EH (cell line): ENCODE measurements at places on chromosomes 2 and 18.

DNA sequence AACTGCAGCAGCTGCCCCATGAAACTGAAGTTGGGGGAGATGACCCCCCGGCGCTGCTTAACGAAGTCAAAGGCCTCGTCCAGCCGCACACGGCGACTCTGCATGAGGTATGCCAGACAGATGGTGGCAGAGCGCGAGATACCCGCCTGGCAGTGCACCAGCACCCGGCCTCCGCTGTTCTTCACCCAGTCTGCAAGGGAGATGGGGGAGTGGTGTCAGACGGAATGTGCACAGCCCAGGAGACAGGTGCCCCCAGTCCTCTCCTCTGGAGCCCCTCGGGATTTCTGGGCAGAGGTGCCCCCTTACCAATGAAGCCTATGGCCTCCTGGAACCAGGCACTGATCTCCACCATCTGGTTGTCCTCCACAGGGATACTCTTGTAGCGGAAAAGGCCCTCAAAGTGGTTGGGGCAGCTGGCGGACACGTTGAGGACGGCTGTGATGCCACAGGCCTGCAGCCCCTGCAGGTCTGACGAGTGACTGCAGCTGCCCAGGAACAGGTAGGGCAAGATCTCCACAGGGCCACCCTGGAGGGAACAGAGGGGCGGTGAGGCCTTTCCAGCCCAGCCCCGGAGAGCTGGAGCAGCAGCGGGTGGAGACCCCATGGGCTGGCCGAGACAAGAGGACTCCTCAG, 1.3 kb downstream of the DUSP2 start:
- no peak for DNase-seq

DNA sequence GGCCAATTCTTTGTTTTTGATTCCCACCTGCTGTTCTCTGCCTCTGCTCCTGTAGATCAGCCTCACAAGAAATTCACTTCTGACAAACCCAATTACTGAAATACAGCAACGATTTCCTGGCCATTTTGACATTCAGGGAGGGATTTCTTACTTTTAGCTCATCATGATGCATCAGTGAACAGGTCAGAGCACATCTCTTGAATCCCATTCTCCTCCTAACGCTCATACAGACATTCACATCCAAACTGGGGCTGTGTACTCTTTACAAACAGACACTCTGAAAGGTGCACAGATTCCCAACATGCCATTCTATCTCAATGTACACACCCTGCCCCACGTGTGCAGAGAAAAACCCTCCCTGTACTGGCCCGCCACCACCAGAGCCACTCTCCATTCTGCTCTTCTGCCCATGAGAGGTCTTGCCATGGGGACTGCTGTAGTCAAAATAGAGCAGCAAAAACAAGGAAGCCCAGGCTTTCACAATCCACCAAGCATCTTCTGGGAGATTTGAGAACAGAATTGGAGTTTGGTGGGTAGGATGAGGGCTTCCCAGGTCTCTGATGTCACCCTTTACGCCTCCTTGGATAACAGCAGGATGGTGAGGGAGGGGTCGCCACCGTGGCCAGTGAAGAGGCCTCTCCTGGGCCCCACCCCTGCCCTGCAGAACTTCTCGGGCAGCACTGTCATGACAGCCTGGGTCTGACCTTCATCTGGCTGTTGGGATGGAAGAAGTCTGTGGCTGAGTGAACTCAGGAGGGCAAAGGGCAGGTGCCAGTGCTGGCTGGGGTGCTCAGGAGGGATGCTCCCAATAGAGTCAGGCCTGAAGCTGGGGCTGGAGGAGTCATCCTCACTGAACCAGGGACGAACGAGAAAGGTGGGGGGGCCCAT, 41.9 kb upstream of the ZFP36L2 start:
- DNase-seq = no peak

- DNase-seq = no peak
Observed at GRCh38 chr2:202669841-202670240, 35.1 kb downstream of the FAM117B start.

GRCh38 chr2:47783486-47784351, 774 bp downstream of the MSH6 start:
- DNase-seq = peak; percentile 64

- no peak for DNase-seq
Observed at GRCh38 chr2:176967911-176968450, 244.6 kb upstream of the HNRNPA3 start.

- no peak for DNase-seq
Observed at GRCh38 chr2:136130511-136130910, 12.6 kb upstream of the CXCR4 start.

GRCh38 chr2:200443916-200444315, 66.0 kb downstream of the KCTD18 start:
- DNase-seq = no peak

DNA sequence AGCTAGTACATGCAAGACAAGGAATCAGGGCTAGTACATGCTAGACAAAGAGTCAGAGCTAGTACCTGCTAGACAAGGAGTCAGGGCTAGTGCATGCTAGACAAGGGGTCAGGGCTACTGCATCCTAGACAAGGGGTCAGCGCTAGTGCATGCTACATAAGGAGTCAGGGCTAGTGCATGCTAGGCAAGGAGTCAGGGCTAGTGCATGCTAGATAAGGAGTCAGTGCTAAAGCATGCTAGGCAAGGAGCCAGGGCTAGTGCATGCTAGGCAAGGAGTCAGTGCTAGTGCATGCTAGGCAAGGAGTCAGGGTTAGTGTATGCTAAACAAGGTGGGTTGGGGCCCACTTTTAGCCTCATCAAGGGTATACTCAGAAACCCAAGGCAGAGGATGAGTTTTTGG, 90.1 kb upstream of the FAM136A start:
- DNase-seq = peak; percentile 35

DNA sequence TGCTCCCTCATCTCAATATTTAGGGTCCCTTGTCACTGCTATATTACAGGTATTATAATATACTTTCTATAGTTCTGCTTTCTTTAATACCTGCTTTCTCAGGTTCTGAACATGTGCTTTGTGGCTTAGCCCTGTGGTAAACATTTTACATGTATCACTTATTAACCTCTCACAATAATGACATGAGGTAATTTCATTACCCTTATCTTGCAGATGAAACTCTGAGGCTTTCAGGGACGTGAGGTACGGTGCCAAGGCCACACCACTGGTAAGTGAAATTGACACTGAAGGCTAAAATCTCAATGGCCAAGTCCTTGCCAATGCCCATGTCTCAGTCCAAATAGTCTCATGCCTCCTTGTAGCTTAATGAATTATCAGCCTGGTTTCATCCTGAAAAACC, 21.7 kb downstream of the LINC00305 start:
- no peak for DNase-seq

DNA sequence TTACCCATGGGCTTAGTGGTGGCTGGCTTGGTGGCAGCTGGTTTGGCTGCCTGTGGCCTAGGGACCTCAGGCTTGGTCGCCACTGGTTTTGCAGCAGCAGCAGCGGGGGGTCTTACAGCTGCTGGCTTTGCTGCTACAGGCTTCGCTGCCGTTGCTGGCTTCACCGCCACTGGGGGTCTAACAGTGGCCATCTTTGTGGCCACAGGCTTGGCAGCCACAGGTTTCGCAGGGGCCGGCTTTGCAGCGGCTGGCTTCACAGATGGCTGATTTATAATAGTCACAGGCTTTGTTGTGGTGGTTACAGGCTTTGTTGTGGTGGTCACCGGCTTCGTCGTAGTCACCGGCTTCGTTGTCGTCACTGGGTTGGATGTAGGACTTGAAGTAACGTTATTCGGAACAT, 77.8 kb downstream of the COL6A3 start:
- DNase-seq = no peak

GRCh38 chr18:23250893-23251656, 115.8 kb downstream of the CABLES1 start:
- DNase-seq = no peak

DNA sequence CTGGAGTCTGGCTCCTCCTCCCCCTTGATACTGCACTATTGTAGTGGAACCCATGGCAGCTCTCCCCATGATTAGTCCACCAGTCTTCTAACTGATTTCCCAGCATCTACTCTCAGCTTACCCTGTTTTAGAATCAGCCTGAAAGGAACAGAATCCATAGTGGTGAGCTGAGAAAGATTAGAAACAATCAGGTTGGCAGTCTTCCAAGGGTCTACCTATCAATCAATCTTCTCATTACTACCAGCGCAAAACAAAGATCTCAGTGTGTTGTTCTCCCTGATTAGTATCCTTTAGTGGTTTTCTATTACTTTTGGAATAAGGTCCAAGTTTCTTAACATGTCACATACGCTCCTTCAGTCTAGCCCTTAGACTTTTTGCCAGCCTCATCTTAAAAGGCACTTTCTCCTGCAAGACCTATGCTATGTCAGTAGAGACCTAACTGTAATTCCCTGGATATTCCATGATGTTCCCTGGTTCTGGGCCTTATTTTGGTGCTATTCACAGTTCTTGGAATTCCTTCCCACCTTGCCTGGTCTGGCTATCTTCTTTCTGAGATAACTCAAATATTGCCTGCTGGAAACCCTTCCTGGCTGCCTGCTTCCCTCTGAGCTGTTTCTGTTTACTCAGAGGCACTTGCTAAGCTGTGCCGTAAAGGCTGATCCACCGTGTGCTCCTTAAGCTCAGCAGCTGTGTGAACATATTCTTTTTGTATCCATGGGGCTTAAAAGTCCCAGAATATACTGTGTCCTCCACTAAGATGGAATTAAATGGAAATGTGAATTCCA, 32.6 kb downstream of the LAMA3 start:
- DNase-seq = peak; percentile 56

GRCh38 chr2:161576421-161576820, 47.8 kb upstream of the SLC4A10 start:
- peak; percentile 7 for DNase-seq

GRCh38 chr2:187774551-187775071, 220.4 kb upstream of the TFPI start:
- peak; percentile 82 for DNase-seq

GRCh38 chr18:2114765-2115164, 456.5 kb downstream of the METTL4 start:
- no peak for DNase-seq

DNA sequence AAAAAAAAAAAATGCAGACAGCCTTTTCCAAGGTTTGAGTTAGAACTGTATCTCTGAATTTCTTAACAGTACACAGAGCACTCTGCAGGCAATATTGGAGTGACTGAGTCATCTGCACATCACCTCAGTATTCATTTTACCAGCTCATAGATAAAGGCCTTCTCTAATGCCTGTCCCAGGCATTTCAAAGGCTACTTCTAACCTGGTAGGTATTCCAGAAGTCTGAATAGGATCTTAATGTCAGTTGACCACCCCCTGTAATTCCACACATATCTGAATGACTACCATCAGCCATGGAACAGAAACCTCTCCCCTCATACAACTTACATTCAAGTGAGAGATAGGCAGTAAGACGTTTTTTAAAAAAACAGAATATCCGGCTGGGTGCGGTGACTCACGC, 9.0 kb downstream of the METTL21A start:
- DNase-seq = peak; percentile 53

GRCh38 chr2:98518101-98518500, 73.4 kb downstream of the INPP4A start:
- DNase-seq = peak; percentile 19

- no peak for DNase-seq
Observed at GRCh38 chr2:233990261-233990798, 60.2 kb upstream of the SPP2 start.

DNA sequence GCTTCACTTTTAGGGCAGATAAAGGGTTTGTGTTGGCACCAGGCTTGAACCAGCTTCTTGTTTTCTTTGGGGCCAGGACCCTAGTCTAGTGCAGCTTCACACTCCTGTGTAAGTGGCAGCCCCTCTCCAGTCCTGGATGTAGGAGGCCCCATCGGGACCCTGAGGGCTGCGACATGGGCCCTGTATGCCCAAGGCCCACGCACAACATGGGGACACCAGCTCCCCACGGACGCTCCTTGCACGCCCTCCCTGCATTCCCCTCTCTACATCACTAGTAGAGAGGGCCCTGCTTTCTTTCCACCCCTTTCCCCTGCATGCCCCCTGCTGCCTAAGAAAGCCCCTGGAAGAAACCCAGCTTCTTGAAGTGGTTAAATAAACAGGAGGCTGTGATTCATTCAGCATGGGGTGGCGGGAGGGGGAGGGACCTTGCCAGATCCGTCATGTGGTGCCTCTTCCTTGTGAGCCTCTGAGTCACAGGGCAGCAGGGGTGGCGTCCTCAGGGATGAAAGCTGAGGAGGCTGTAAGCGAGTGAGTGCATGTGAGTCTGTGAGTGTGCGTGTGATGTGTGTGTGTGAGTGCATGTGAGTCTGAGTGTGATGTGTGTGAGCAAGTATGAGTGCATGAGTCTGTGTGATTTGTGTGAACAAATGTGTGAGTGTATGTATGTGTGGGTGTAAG, 42.5 kb downstream of the COPS8 start:
- peak; percentile 99 for DNase-seq

GRCh38 chr2:636641-637405, 40.4 kb downstream of the TMEM18 start:
- peak; percentile 55 for DNase-seq

DNA sequence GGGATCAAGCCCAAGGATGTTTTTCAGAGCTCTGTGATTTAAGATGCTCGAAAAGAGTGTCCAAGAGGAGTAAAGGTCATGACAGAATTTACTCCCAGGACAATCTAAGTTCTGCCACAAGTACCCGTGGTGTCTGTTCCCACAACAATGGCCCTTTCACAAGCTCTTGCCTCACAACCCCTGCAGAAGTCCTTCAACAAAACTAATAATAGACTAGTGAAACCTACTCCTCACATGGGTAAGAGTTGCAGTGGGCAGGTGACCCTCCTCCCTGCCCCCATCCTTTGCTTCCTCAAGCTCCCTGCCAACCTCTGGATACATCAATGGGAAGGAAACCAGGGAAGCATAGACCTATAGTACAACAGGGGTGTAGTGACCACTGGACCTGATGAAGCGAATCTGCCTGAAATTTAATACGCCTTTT, 34.9 kb downstream of the PTCD3 start:
- no peak for DNase-seq

DNA sequence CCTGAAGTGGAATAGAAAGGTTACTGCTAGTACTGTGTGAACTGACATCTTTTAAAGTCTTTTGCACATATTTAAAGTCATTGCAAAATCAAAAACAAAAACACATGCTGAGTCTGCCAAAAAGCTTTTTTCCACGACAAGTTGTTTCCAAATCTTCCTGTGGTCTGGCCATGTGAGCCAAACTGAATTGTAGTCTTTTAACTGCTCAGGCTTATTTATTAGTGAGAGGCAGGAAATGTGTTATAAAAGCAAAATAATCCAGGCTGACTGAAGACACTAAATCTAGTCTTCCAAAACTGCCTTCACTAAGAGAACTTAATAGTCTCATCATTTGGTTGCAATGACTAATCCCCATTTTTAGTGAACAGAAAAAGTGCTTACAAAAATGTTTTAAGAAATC, 2.3 kb downstream of the KRCC1 start:
- peak; percentile 76 for DNase-seq
